Activated T-cell treated with anti-CD3 and anti-CD28 coated beads, Interleukin-2, amount 50 U/mL, for 72 hours (primary cell): ENCODE measurements at places on chromosomes 4 and X. TPM values are rescaled to one million over a fixed set of nuclear protein-coding genes. Genes with fewer than 3 reads are reported as not detected.

AKAP4 gene
- not detected for total RNA-seq

STX18 gene
- total RNA-seq: 24.0 TPM

AP1S2 gene
- total RNA-seq: 33.3 TPM

ESX1 gene
- total RNA-seq: not detected

ALB gene
- total RNA-seq: 0.42 TPM

GRIA3 gene
- total RNA-seq: not detected

ZNF330 gene
- total RNA-seq: 47.3 TPM

MAGED4 gene
- 0.86 TPM for total RNA-seq

LRCH2 gene
- total RNA-seq: not detected

MAGEB10 gene
- not detected for total RNA-seq

RPL10 gene
- total RNA-seq: 3,958 TPM

PROM1 gene
- 1.6 TPM for total RNA-seq

NDST4 gene
- total RNA-seq: not detected

EDA gene
- total RNA-seq: 4.3 TPM

CXCR3 gene
- 14.6 TPM for total RNA-seq

GABRA4 gene
- total RNA-seq: not detected

F11 gene
- not detected for total RNA-seq

VCX gene
- not detected for total RNA-seq

GPRASP2 gene
- 0.60 TPM for total RNA-seq

ABLIM2 gene
- 0.34 TPM for total RNA-seq

KLF8 gene
- total RNA-seq: 5.0 TPM

BTK gene
- 1.9 TPM for total RNA-seq

ZNF630 gene
- total RNA-seq: 2.3 TPM

CT45A10 gene
- total RNA-seq: not detected

BEX2 gene
- 36.7 TPM for total RNA-seq

PASD1 gene
- total RNA-seq: not detected

NUDT11 gene
- 4.2 TPM for total RNA-seq

TRPC3 gene
- 0.51 TPM for total RNA-seq

PPEF1 gene
- total RNA-seq: 0.97 TPM

GPR78 gene
- not detected for total RNA-seq

HEPH gene
- total RNA-seq: not detected

CLGN gene
- total RNA-seq: 0.14 TPM

TCEAL5 gene
- not detected for total RNA-seq

CPLX1 gene
- 1.3 TPM for total RNA-seq

CLNK gene
- 0.05 TPM for total RNA-seq

KDM6A gene
- 36.4 TPM for total RNA-seq

ZNF141 gene
- total RNA-seq: 32.0 TPM

PAK3 gene
- total RNA-seq: 1.1 TPM

TLL1 gene
- total RNA-seq: not detected

UPF3B gene
- total RNA-seq: 25.6 TPM

ADH1C gene
- not detected for total RNA-seq

STOX2 gene
- not detected for total RNA-seq
